ENCODE measurements at places on chromosomes 13 and 19.

DNA sequence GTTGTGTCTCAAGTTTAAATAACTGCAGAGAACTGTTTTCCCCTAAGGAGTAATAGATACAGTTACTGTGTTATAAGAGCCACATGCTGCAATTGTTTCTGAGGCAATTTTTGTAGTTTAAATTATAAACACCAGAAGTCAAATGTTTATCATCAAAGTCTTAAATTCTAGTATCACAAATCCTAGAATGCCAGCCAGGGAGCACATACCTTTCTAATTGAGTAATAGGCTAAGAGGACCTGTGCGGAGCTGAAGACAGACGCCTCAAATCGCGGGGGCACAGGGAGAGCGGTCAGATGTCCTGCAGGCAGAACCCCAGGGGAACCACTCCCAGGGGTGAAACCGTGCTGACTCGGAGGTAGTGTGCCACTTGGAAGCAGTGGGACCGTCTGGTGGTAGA, 65.2 kb upstream of the TNFRSF19 start:
- DNase-seq = no peak

- DNase-seq = no peak
Measured at GRCh38 chr13:113931841-113932459, 41.9 kb downstream of the C13orf46 start.

DNA sequence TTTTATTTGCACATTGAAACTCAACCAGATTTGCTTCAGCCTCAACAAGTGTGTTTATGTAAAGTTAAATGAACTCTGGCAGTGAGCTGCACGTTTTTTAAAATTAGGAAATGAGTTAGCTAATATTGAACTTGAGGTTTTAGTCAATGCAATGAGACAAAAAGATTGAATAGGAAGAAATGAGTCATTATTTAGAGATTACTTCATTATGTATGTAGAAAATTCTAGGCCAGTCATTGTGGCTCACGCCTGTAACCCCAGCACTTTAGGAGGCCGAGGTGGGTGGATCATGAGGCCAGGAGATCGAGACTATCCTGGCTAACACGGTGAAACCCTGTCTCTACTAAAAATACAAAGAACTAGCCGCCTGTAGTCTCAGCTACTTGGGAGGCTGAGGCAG, 22.8 kb upstream of the CD70 start:
- DNase-seq = no peak

DNA sequence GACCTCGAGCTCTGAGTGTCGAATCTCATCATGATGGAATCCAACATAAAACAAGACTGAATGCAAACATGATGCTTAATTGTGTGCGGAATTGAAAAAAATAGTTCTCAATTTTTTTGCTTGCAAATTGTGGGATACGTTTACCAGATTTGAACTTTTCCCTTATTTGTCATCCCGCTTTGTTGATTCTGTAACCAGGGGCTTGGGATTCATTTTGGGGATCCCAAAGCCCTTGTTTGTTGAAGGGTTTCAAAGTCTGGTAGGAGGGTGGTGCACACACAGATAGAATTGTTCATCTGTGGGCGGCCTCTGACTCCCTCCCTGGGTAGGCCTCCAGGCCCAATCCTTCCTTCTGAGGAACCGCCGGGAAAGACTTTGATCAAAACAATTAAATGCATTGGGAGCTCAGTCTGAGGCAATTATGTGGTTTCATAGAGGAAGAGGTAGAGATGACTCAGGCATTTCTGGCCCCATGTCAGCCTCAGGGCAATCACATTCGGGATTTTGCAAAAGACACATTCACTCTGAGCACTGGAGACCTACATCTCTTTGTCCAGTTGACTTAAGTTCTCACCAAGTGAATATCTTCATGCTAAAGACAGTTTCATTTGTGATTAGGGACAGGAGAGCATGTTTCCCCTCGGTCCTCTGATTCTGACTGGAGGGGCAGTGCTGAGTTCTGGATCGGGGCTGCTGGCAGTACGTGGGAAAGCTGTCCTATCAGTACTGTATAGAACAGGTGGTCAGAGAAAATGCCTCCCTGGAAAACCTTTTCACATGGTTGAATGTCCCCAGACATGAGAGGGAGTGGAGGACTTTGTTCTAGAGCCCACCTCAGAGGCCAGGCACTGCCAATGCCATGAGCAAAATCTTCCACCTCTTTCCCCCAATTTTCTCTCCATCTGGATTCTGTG, 27.8 kb upstream of the IGFL4 start:
- DNase-seq = no peak

DNA sequence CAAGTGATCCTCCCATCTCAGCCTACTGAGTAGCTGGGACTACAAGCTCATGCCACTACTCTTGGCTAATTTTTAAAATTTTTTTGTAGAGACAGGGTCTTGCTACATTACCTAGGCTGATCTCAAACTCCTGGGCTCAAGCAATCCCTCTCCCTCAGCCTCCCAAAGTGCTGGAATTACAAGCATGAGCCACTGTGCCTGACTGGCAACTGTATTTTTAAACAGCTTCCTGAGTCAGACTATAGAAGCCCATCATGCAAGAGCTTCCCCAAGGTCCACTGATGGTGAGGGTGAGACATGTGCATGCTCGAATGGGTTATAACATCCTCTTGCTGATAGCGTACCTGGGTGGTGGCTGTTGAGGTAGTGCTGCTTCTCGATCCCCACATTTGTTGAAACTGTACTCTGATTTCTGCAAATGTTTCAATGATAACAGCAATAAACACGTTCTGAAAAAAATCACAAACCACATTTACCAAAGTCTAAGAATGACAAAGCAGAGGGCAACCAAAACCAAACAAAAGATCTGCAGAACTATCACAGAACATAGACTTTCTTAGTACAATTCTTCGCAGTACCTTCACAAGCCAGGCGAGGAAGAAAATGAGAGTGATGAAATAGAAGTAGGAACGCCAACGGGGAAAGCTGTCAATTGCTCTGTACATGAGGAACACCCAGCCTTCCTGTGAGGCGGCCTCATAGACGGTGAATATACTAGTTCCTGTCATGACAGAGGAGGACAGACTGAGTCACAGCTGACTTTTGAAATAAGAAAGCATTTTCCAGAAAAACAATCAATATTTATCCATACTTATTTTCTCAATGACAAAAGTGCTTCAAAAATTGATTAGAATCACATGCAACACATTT, 124.4 kb downstream of the NALCN start:
- DNase-seq = no peak

DNA sequence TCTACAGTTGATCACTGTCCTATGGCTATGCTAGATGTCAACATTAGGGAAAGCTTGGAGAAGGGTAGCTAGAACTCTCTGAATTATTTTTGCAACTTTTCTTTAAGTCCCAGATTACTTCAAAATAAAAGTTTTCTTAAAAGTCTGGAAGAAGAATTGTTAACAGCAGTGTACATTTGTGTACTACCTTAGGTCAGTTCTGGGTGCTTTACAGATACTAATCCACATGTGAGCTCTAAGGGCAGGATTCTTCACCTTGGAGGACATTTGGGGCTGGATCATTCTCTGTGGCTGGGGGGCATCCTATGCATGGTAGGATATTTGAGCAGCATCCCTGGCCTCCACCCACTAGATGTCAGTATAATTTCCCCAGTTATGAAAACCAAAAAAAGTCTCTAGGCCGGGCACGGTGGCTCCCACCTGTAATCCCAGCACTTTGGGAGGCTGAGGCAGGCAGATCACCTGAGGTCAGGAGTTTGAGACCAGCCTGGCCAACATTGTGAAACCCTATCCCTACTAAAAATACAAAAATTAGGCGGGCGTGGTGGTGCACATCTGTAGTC, 2.8 kb downstream of the BRME1 start:
- no peak for DNase-seq

- no peak for DNase-seq
Measured at GRCh38 chr19:51034704-51035103, at the start of gene KLK12. Gene KLK12 (minus strand): TSS chr19:51035002. CDS start chr19:51034621, 381 bp downstream.

- no peak for DNase-seq
Measured at GRCh38 chr13:95948656-95949055, 104.5 kb downstream of the UGGT2 start.

DNA sequence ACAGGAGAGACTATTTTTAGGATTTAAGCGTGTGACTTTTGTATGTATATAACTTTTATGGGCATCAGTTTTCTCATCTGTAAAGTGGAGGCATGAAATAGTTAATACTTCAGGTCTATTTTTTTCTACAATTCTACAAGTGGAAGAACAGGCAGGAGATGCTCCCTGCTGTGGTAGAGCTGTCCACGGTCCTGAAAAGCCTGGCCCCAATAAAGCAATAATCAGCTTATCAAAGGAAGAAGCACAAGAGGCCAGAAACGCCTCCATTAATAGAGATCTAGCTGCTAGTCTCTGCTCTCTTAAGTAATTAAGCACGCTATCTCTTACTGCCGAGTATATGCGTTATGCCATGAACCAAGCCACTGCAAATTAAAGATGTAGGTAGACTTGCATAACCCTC, 28.0 kb upstream of the WASF3 start:
- no peak for DNase-seq

DNA sequence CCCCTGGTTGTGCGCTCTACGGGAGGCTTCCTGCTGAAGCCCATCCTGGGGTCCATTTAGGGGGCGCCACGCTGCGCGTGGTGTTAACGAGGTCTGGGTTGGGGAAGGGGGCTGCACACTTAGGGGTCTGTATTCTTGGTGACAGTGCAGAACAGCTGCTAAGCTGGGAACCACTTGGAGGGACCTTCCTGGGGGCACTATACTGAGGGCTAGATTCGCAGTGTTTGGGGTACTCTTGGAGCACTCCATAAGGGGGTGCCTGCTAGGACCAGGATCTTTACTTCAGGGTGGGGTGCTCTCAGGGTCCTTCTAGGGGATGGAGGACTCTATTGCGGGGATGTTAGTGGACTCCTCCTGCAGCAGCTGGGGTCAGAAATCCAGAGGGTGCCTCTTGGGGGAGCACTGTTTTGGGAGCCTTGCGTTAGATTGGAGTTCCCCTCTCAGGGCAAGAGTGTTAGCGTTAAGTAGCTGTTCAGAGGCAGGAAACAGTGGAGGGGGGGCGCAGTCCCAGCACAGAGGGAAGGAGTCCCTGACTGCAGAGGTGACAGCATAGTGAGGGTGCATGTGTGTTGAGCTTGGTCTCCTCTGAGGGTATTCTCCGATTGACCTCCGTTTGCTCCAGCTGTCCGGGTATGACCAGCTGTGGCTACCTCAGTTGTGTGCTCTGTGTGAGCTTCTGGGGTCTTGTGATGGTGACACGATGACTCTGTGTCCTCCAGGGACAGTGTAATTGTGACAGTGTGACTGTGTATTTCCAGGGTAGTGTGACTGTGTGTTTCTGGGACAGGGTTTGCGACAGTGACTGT, 1.1 kb downstream of the PDE4A start:
- DNase-seq = no peak

GRCh38 chr19:10195199-10195519, 406 bp upstream of the DNMT1 start:
- DNase-seq = no peak

All from GM12878 (cell line).